Dermis lymphatic vessel endothelial cell (primary cell): ENCODE measurements at places on chromosomes 12 and 14. TPM values are rescaled to one million over a fixed set of nuclear protein-coding genes. Genes with fewer than 3 reads are reported as not detected.

The ZFYVE1 gene
- total RNA-seq: 16.9 and 17.6 TPM in 2 replicates

The HSP90B1 gene
- 839 and 909 TPM in 2 replicates for total RNA-seq

The PAX9 gene
- total RNA-seq: under 0.01 TPM in 2 replicates

The LTBR gene
- total RNA-seq: 25.5 and 28.2 TPM in 2 replicates

The TAS2R10 gene
- 0.43 and 0.77 TPM in 2 replicates for total RNA-seq

The TMX1 gene
- 50.6 and 54.0 TPM in 2 replicates for total RNA-seq

The MEG3 gene
- total RNA-seq: 2.7 and 5.2 TPM in 2 replicates
